ENCODE measurements at places on chromosomes 2 and 18.

- DNase-seq = no peak
Measured at GRCh38 chr2:130807659-130808385, 28.9 kb upstream of the ARHGEF4 start.

DNA sequence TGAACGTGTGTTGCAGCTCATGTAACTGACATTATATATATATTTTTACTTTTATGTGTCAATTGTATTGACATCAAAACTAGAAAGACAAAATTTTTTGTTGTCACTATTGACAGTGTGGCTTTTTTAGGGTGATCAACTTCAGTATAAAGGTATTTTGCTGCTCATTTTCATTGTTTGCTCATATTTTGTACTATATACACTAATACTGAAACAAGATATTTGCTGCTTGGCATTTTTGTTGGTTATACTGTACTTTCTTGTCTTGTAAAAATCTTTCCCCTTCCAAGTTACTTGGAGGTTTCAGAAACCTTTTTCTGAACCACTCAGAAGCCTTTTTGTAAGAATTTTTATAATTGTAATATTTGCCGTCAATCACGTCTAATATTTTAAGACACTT lies 16.5 kb downstream of the AFTPH start:
- no peak for DNase-seq

DNA sequence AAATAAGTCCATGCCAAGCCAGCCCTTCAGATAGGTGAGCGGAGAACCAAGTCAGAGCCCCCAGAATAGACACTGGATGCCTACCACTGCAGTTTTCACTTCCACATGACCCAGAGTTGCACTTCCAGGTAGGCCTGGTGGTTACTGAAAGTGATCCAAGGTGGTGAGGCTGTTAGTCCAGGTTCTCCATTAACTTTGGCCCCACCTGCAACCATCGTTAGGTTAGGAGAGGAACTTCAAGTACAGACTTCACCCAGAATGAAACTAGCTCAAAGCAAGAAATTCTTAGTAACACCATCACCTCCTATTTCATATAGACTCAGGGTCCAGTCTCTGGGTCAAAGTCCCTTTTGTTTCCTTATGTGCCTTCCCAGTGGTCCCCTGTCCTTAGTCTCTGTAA lies 293.1 kb upstream of the ID2 start:
- DNase-seq = no peak

DNA sequence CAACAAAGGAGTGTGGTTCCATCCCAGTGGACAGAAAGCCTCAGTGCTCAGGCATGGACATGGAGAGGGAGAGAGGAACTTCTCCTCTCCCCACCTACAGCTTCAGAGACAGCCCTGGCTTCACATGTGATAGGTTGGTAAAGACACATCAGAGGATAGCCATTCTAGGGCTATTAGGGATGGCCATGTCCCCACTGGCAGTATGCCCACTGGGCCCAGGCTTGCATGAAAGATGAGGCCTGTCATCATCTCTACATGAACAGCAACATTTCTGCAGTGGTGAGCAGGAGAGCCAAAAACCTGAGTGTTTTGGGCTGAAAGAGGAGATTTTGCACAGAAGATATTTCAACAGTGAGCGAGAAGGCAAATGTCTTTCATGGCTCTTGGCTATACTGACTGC lies 517.2 kb downstream of the NR4A2 start:
- no peak for DNase-seq

DNA sequence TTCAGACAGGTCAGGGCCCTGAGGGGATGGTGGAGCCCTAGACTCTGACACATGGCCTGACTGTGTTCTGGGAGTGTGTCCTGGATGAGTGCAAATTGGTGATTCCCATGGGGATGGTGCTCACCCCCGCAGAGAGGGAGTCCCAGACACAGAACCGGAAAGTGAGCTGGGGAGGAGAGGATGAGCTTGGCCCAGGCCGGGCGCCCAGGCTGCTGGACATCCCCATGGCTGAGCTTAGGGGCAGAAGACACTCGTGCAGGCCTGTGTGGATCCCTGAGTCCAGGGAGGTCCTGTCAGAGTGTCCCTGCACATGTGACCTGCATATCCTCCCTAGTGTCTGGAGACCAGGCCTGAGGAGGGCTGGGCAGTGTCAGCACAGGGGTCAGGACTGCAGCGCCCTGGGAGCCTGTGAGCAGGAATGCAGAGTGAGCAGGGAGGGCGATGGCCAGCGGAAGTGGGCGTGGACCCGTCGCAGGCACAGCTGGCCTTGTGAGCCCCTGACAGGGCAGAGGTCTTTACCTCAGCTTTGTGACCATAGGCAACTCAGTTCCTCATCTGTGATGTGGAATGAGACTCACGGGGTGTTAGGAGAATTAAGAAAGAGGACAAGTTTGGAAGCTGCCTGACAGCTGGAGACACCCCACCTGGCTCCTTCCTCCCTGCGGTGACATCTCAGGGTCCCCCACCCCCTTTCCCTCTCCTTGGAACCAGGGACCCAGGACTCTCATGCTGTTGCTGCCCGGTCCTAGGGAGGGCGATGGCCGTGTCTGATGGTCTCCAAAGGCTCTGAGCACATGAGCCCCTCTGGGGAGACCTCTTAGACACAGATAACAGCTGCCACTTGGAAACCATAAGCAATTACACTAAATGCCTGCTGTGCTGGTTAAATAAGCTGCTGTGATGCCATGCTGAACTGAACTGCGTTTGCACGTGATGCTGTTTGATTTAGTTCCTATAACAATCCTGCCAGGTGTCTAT lies 62.6 kb upstream of the HS6ST1 start:
- DNase-seq = no peak

GRCh38 chr2:146661473-146662096 lies 1183.2 kb upstream of the ACVR2A start:
- DNase-seq = no peak

GRCh38 chr18:13369756-13370510 lies 151.4 kb downstream of the LDLRAD4 start:
- no peak for DNase-seq

- no peak for DNase-seq
Measured at GRCh38 chr2:98142106-98142791, 55.3 kb downstream of the VWA3B start.

- DNase-seq = no peak
Measured at GRCh38 chr2:118050386-118050785, 36.5 kb upstream of the CCDC93 start.

GRCh38 chr2:181309586-181309985 lies 147.6 kb upstream of the ITGA4 start:
- no peak for DNase-seq

- DNase-seq = no peak
Measured at GRCh38 chr18:26210147-26210546, 16.1 kb upstream of the TAF4B start.

- no peak for DNase-seq
Measured at GRCh38 chr2:196977507-196977906, 51.0 kb upstream of the PGAP1 start.

DNA sequence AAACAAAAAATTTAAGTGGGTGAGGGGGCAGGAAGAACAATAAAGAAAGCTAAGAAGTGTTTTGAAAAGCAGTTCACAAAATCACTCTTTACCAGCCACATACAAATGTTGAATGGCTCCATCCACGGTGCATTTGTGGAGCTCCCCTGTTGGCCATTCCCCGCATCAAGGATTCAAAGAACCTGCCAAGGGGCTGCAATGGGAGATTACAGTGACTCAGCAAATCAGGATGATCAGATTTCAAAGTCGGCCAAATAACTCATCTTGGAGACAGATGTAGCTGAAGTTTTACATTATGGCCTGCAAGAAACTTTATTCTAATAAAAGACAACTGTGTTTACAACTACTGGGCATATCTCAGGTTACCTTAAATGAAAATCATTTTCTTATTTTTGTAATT lies 26.9 kb downstream of the COL4A3 start:
- DNase-seq = no peak

Data from stimulated activated CD4-positive, alpha-beta T cell treated with anti-CD3 and anti-CD28 coated beads, Interleukin-15, amount 100 ng/mL, for 1 hour (primary cell).